ENCODE measurements at places on chromosomes 7 and 10.

- DNase-seq, result no peak
Observed at GRCh38 chr10:37632641-37633040, 224.8 kb downstream of the ZNF248 start.

GRCh38 chr10:3658766-3659165, 126.2 kb downstream of the KLF6 start:
- no peak for DNase-seq

GRCh38 chr10:52108236-52108635, 205.8 kb upstream of the DKK1 start:
- no peak for DNase-seq

GRCh38 chr10:99520847-99521764, 11.6 kb upstream of the NKX2-3 start:
- no peak for DNase-seq

DNA sequence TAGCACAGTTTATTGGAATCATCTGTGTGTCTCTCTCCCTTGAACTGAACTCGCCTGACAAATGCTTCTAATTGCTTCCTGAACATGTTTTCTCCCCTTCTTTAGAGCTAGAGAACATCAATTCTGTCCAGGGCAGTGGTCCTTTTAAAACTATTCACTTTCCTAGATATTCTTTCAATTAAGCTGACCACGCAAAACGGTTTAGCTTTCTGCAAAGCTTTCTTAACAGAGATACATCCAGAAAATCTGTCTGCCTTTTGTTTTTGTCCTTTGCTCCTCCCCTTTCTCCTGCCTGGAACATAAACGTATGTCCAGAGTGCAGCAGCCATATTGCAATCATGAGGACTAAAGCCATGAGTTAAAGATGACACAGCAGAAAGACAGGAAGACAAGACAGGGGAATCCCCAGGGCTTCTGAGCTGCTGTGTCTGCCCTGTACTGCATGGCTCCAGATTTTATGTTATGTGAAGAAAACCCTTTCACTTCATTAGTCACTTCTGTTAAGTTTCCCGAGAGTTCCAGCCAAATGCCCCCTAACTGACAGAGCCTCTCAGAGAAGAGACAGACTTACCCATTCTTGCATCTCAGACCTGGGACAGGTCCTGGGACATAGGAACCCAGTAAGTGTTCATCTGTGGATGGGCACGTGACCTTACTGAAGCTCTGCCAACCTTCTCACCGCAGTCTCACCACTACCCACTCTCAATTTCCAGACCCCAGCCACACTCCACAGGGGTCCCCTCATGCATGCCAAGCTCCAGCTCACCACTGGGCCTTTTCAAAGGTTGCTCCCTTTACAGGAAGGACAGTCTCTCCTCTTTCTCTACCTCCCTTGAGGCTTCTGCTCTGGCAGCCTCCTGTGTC, 35.0 kb upstream of the CPXM2 start:
- no peak for DNase-seq

DNA sequence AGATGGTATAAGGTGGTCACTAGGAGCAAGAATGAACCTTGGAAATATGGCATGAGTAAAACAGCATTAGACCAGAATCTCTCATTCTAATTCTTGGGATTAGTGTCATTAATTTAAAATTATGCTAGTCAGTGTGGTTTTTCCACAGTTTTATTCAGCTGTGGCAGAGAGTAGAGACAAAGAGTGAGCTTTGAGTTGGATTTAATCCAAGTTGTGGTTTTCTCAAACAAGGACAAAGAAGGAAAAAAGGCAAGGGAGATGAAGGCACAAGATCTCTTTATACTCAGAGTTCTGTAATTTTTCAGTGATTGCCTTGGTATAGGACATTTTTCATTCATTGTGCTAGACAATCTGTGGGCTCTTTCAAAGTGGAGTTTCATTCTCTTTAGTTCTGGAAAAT, 28.2 kb upstream of the AKAP9 start:
- DNase-seq, result no peak

DNA sequence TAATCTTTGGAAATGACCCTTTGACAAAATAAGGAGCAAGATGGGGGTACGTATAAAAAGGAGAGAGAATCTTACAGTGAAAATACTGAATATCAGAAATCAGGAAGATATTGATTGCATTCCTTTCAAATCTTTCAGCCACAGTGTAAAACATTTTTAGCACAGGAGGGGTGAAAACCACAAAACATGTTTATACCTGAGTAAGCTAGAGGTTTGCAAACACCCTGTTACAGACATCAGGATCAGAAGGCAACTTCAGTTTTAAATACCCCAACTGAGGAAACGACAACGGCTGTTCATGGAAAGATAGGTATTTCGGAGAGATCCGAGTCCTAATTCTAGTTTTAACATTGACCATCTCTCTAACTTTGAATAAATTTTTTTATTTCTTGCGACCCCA, 69.1 kb upstream of the ITGB1 start:
- DNase-seq, result no peak

DNA sequence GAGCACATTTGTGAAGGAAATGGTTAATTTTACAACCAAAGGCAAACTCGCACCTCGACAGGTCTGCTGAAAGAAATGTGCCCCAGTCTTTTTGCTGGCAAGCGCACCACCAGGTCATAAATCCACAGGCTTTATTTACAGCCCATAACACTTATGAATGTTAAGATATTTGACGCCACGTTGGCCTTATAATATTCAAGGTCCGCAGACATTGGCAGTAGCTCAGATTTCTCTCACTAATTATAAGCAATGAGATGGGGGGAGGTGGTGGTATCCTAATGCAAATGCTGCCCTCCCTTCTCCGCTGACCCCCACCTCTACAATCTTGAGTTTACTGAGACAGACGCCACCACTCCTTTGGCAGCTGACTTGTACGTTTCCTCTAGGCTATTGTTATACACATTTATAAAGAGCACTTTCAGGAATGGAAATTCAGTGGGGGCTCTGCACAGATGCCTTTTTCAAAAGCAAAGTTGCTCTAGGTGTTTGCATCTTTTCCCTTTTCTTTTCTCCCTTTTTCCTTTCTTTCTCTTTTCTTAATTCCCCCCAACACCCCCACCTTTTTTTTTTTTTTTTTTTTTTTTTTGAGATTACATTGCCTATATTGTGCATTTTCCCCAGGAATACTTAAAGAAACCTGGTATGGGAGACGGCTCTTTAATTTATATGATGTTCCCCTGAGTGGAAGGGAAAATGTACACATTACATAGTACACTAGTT, 6.7 kb downstream of the TCF7L2 start:
- no peak for DNase-seq

- no peak for DNase-seq
Observed at GRCh38 chr7:95905167-95905566, 132.8 kb downstream of the DYNC1I1 start.

DNA sequence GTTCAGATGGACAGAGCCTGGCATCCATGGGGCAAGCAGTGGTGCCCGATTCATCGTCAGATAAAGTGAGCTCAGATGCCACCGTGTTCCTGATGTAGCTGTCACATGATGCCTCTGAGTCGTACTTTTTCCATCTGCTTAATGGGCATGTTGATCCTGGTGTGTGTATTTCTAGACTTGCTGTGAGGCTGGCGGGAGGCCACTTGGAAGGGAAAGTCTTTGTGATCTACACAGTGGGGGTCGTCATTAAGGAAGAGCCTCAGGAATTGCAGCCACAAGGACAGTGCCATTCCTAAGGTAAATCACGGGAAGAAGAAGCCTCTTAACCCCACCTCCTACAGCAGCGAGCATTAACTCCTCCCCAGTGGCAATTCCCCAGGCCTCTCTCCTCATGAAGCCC, 63.0 kb downstream of the RGS10 start:
- no peak for DNase-seq

DNA sequence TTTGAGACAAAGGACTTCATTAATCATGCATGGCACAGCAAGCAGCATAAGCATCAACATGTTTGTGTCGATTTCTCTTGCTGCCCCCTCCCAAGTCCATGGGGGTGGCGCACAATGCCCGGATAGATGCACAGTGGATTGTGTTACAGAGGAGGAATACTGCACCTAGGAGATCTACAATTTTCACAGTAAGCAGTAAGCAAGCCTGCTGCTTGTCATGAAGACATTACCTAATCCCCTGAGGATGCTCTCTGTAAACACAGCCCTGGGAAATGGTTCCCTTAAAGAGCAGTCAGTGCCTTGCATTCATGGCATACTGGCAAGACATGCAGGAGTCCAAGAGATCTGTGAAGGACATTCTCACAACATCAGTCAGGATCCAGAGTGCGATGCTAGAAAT, 137.7 kb downstream of the ETV1 start:
- DNase-seq, result no peak

GRCh38 chr7:36796850-36797536, 72.7 kb upstream of the AOAH start:
- DNase-seq, result no peak

GRCh38 chr7:105352018-105352612, 36.6 kb downstream of the SRPK2 start:
- peak; percentile 60 for DNase-seq

- DNase-seq, result peak; percentile 20
Observed at GRCh38 chr10:132420981-132421846, 24.2 kb downstream of the PWWP2B start.

- no peak for DNase-seq
Observed at GRCh38 chr7:80781146-80781545, 137.7 kb downstream of the SEMA3C start.

DNA sequence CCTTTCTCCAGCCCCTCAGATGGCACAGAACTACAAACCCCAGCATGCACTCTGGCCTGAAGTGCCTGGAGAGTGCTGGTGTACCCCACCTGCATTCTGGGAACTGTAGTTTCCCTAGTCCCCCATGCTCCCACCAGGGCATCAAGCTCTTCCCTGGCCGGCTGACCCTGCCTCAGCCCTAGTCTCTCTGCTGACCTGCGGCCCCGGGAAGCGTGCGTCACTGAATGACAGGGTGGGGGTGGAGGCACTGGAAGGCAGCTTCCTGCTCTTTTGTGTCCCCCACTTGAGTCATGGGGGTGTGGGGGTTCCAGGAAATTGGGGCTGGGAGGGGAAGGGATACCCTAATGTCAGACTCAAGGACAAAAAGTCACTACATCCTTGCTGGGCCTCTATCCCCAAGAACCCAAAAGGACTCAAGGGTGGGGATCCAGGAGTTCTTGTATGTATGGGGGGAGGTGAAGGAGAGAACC, 2.1 kb downstream of the NOS3 start:
- peak; percentile 26 for DNase-seq

DNA sequence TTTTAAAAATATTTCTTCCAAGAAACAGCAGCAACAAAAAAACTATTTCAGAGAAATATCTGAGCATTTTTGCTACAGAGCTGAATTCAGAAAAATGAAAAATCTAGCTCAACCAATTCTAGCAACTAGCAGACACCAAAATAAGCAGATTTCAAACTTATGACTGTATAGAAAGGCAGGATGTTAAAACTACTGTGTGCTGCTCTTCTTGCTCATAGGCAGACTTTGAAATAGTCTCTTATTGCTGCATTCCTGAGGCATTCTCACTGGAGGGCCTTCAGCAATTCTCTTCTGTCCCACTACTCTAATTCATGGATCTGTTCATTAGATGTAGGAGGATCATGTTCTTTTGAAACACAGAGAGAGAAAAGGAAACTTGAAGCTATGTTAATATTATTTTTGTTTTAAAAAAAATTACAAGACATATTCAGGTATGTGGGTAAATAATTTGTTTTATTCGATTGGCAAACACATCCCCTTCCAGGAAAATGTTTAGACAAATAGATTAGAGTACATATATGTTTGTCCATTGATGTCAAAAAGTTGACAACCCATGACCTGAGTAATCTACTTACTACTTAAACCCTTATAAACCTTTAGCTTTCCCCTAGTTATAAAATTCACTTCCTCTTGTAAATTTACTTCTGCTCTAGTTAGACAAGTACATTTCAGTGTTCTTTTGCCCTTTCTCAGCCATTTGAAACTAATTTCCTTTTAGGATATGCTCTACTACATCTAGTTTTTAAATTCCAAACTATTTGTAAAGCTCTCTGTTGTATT, 428.2 kb upstream of the POT1 start:
- DNase-seq, result no peak

DNA sequence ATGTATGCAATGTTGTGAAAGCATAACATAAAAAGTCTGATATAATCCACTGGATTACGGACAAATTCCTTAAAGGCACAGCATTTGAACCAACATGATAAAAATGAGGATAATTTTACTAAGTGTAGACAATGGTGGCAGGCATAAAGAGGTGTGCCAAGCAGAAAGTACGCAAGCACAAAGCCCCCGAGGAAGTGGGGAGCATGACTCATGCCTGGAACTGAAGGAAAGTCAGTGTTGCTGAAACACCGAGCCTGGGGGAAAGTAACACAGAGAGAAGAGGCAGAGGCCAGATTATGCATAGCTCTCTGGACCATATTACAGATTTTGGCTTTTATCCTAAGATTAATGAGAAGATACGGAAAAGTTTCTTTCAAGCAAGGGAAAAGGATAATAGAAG, 490.0 kb upstream of the PHF14 start:
- DNase-seq, result no peak

- DNase-seq, result no peak
Observed at GRCh38 chr7:74479961-74480829, 26.5 kb downstream of the GTF2IRD1 start.

GRCh38 chr7:5755704-5756504, 25.6 kb downstream of the RNF216 start:
- DNase-seq, result no peak

- DNase-seq, result no peak
Observed at GRCh38 chr10:43794181-43794815, 145.6 kb upstream of the ZNF32 start.

DNA sequence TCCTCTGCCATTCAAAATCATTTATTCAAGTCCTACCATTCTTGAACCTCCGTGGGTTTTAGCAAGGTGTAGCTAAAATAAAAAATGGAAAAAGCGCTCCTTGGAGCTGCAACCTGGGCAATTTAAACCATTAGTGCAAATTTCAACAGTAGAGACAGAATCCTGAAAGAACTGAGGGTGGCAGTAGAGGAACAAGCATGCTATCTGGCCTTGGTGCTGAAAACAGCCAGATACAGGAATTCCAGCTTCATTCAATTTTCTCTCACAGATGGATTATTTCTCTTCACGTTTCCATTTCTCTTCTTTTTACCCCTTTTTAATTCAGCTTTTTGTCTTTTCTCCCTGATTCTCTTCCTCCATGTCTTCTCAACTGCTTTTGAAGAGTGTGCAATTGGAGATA, 77.7 kb downstream of the OTUD1 start:
- peak; percentile 3 for DNase-seq

DNA sequence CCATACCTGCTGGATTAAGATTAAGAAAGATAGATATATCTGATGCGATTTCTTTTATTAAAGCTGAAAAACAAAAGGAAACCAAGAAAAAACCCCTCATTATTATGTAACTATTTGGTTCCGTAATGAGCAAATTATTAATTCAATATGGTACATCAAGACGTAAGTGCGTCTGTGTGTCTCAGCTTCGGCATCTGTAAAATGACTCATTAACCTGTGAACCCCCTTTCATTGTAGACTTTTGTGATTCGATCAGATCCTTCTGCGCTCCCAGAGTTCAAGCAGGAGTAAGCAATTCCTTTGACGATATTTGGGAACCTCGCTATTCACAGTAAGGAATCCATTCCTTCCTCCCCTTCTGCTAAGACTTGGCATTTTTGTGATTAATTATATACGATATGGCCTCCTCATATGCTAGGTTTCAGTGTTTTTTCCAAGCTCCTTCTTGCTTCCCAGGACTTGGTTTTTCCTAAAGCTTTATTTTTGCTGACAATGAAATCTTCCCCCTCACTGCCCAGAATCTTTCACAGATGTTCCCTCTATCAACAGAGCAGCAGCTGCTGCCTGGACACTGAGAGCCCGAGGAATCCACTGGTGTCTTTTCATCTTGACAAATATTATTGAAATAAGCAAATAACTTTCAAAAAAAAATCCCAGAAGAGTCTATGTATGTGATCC, 171.7 kb upstream of the CELF2 start:
- no peak for DNase-seq
